ENCODE measurements at places on chromosomes 6 and 20.

- DNase-seq: no peak
Observed at GRCh38 chr20:49279677-49280462, 2.0 kb upstream of the ZNFX1 start.

DNA sequence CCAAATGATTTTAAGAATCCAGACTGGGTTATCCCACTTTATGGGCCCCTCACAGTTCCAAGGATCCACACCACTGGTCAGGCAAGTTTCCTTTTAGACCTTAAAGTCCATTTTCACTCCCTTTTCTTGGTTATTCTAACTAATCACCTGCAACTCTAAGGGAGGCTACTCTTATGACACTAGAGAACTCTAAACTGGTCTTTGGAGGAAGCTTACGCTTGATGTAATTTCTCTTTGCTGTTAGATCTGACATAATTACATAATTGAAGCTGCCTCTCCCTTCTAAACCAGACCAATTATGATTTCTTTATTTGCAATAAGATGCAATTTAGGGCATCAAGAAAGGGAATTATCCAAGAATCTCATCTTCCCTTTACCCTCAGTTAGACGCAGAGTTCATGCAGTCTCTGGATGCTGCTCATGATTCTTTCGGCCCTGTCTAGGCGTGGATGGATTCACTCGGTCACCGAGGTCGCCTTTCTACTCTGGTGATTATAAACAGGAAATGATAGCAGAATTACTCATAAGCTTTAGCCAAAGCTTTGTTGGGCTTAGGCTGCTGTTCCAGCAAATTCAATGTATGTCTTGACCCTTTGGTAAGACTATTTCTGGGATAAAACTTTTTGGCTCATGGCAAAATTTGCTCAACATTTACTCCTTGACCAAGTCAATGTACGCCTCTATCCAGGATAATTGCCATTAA is 166.4 kb upstream of the PRND start:
- DNase-seq: no peak

GRCh38 chr20:64100946-64101688 is 6.2 kb downstream of the NPBWR2 start:
- no peak for DNase-seq

- no peak for DNase-seq
Observed at GRCh38 chr6:40804905-40805304, 217.7 kb upstream of the LRFN2 start.

DNA sequence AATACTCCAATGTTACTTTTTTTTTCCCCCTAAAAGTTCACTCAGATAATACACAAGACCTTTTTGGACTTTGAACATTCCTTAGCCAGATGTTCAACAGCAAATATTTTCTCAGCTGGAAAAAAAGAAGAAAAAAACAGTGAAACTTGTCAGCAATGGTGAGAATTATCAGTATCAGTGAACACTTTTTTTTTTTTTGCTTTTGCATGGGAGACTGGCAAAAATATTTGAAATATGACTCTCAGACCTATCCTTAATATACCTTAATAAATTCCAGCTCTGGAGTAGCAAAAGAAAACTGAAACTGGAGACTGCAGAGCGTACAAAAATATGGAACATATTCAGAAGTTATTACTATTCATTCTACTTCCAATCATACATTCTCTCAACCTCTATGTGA is 92.3 kb downstream of the RFPL4B start:
- DNase-seq: no peak

DNA sequence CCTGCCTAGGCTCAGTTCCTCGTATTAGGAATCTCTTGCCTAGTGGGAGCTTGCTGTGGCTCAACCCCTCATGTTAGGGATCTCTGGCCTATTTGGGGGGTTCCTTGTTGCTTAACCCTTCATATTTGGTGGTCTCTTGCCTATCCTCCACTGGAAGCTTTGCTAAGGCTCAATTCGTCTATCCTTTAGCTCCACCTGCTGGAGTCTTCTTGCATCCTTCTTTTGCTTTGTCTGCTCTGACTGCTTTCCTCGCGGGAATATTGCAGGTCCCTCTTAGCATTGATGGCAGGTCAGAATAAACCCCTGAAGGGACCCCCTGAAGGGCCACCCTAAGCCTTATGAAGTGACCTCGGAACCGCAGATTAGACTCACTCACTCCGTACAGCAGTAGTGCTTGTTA is 203.0 kb upstream of the TBX18 start:
- DNase-seq: no peak

GRCh38 chr6:36780442-36781177 is 58.6 kb downstream of the CPNE5 start:
- no peak for DNase-seq

GRCh38 chr6:51477711-51478311 is 609.6 kb downstream of the PKHD1 start:
- DNase-seq: no peak

DNA sequence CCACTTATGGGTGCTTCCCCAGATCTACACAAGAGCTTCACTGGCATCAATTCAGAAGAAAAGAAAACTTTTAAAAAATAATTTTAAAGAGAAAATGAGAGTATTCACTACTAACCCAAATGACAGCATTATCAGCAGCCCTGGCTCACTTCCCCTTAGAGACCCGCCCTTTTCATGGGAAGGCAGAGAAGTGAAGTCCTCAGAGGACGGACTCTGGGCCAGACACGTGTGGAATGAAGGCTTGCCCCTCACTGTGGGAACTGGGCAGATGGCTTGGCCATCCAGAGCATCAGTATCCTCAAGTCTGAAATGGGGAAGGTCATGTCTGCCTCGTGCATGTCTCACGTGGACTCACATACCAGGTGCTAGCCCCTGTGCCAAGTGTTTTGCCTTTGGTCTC is 63.5 kb downstream of the JAG1 start:
- no peak for DNase-seq

DNA sequence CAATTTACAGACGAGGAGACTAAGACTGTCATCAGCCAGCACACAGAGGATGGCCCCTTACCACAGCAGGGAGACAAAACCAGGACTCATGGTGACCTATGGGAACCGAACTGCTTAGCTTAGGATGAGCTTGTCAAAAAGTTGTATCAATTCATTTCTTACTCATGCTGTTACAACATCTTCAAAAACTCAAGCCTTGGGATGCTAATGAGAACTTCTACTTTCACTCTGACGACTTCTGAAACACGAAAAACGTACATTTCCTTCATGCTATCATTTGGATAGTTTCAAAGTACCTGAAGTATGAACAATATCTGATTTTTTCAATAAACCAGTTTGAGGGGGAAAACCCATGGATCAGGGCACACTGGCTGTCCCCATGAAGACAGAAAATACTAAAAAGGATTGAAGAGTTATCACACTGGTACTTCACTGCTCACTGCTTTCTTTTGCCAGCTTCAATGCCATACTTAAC is 31.9 kb downstream of the HIVEP2 start:
- DNase-seq: no peak

DNA sequence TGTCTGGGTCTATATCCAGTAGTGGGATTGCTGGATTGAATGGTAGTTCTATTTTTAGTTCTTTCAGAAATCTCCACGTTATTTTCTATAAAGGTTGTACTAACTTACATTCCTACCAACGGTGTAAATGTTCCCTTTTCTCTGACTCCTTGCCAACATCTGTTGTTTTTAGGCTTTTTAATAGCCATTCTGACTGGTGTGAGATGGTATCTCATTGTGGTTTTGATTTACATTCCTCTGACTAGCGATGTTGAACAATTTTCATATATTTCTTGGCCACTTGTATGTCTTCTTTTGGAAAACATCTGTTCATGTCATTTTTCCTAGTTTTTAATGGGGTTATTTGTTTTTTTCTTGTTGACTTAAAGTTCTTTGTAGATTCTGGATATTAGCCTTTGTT is 99.3 kb downstream of the BMP2 start:
- no peak for DNase-seq

DNA sequence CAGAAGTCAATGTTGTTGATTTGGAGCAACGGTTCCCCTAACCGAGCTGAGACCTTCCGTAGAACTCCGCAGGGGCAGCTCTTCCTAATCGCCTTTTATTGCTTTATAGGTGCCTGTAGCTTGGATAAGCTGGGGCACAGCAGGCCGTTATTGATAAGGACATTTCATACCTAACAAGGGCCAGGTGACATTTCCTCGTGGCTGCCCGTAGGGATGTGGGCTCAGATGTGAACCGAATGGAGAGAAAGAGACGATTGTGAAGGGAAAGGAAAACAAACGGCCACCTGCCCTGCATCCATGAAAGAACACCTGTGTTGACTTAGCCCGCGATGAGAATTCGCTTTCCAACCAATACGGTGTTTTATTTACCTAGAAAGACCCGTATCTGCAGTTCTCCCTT is 53.3 kb upstream of the DACT2 start:
- DNase-seq: no peak

DNA sequence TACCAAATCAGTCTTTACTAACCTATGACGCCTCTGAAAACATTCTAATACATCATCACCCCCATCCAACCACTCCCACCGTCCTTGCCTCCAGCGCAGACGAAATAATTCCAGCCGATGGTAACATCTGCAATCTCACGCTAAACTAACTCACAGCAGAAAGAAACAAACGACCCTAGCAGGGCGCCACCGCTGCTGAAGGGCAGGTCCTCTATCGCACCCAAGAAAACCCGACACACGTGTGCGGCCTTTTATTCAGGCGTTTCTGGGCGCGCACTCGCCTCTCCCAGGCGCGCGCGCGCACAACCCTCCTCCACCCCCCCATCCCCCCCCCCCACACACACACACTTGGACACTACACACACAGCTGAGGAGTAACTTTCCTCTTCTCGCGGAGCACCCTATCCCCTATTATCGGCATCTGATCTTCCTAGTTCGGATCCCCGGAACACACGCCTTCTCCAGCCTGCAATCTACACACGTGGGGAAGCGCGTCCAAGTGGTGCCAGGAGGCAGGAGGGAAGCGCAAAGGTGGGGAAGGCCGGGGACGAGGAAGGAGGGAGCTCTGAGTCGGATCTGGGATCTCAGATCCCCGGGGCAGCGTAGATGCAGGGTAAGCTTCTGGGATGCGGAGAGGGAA is 1.4 kb downstream of the GFOD1 start:
- DNase-seq: peak; percentile 59

- no peak for DNase-seq
Observed at GRCh38 chr6:149225946-149226345, 91.6 kb upstream of the TAB2 start.

DNA sequence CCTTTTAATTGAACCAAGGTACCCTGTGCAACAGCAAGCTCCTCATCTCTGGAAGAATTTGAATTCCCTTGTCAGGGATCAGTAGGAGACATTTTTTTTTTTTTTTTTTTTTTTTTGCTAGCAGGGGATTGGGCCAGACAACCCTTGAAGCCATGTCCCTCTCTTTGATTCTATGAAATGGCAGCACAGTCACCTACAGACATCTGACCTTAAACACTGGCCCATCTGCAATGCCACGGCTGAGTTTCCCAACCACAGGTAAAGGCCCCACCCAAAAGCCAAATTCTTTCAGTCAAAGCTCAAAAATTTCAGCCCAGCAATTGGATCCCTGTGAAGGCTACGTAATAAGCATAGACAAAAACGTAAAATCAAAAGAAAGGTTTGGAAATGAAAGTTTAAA is 94.2 kb downstream of the FYN start:
- no peak for DNase-seq

DNA sequence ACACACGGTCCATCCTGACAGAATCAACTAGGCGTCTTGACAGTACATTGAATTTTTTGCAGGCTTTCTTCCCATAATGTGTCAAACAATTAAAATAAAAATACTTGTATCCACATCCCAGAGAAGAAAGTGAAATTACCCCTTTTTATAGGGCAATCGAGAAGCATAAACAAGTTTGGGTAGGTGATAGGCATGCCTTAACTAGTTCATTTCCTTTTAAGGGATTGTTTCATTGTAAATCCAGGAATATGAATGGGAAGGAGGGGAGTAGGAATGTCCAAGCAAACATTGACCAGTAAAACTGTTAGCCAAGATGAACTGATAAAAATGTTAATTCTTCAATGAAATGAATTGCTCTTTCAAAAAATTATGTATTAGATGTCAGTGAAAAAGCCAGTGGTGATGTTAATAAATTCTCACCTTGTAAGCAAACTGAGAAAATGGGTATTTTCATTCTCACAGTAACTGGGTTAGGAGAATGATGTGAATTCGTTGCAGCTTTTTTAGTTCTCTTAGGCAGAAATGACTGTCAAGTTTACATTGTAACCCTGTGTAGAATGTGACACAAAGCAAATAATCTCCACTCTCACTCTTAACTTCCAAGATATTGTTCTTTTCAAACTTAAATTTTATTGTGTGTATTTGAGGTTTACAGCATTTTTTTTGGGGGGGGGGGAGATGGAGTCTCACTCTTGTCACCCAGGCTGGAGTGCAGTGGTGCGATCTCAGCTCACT is 31.6 kb downstream of the SASH1 start:
- DNase-seq: no peak

- DNase-seq: no peak
Observed at GRCh38 chr6:142075516-142076101, 57.1 kb upstream of the GJE1 start.

DNA sequence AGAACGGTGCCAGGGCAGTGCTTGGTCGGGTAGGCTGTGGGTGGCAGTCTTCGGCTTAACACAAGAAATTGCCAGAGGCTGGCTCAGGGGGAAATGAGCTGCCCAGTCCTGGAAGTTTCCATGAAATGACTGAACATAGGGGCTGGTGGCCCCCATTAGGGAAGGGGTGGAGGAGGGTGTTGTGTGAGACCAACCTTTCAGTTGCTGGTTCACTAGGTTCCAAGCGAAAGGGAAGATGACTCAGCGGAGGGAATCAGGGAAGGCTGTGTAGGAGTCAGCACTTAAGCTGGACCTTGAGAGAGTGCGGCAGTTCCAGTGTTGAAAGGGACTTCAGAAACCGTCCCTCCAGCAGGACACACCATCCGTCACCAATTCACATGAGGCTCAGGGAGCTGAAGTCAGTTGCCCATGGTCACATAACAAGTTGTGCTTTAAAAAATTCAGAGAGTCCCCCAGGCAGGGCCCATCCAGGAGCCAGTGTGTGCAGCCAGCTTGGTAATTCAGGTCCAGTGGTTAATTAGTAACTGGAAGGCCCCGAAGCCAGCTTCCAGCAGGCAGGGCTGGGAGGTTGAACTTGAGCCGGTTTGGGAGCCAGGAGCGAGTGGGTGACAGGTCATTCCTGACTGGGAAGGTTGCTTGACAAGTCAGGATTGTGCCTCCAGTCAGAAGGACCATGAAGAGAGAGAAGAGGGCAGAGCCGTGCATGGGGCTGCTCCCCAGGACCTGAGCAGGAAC is at the start of gene SGK2:
Gene SGK2 (plus strand): TSS at position 616 of the 735 bp plus-strand sequence. CDS start 7,469 bp downstream, outside the sequence.
- no peak for DNase-seq

Data from femur (tissue), 1 donor.